ENCODE measurements at places on chromosomes 11 and 22. TPM values are rescaled to one million over a fixed set of nuclear protein-coding genes. Genes with fewer than 3 reads are reported as not detected.
A peak's percentile ranks its signal among the peaks of the same experiment; 100 is the strongest.

GRCh38 chr11:84264066-84264465, 977.9 kb upstream of the CCDC90B start:
- H3K4me3 ChIP-seq, result no peak overlapping the region
- H3K4me1 ChIP-seq, result no peaks in the 10 kb centered on the region

- DNase-seq, result no peak
- H3K4me3 ChIP-seq, result no peak overlapping the region
- H3K4me1 ChIP-seq, result no peaks in the 10 kb centered on the region
- H3K36me3 ChIP-seq, result no peaks in the 10 kb centered on the region
Observed at GRCh38 chr11:129435499-129436245, 60.0 kb downstream of the BARX2 start.

DNA sequence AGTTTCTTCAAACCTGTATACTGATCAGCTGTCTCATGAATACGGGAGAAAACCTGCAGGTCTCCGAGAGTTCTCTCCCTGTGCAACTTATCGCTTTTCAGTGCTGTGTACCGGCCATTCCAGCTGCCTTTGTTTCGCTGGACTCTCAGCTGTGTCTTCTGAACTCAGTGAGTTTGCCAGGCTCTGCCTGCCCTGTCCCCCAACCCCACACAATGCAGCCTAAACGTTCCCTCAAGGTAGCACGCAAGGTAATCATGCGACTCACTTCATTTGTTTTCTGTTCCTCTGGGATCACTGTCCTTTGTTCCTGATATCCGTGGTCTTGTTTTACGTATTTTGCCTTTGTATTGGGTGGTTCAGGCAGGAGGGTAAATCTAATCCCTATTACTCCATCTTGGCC, 13.5 kb downstream of the RBM7 start:
- peak; percentile 36 for DNase-seq
- 0 out of 2 replicates have a peak overlapping the region, but pooled peaks have one; percentile 1 for H3K27ac ChIP-seq
- H3K27me3 ChIP-seq, result no peaks in the 10 kb centered on the region
- H3K36me3 ChIP-seq, result no peaks in the 10 kb centered on the region

GRCh38 chr22:32040324-32040904, 2.6 kb upstream of the SLC5A1 start:
- no peak for DNase-seq
- H3K27me3 ChIP-seq, result no peaks in the 10 kb centered on the region
- no peak overlapping the region for H3K4me3 ChIP-seq
- no peaks in the 10 kb centered on the region for H3K36me3 ChIP-seq

DNA sequence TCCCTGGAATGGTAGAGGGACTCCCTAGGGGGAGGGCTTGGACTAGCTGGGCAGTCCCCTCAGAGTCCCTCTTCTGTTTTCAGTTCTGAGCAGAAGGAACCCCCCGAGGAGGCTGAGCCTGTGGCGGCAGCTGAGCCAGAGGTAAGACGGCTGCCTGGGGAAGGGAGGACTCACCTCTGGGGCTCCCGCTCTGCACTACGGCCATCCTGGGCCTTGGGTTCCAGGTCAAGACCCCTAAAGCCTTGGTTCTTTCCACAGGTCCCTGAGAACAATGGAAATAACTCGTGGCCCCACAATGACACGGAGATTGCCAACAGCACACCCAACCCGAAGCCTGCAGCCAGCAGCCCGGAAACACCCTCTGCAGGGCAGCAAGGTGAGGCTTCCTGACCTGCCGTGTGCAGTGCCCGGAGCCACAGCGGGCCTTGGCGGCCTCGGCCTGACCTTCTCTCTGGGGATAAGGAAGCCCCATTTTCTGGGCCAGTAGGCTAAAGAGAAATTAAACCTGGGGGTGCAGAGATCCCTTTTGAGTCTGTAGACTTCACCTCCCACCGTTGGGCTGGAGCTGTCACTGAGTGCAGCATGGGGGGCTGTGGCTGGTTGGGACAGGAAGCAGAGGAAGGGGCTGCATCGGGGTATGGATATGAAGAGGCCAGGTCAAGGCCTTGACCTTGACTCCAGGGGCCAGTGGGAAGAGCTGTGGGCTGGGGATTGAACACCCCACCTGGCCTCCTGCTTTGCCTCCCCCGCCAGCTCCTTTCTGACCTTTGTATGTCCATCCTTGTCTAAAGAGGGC, 15.0 kb downstream of the INCENP start:
- H3K4me1 ChIP-seq, result no peaks in the 10 kb centered on the region
- H3K36me3 ChIP-seq, result peaks cover 7% of the 10 kb centered on the region
- no peak for DNase-seq
- no peak overlapping the region for H3K27ac ChIP-seq
- no peaks in the 10 kb centered on the region for H3K27me3 ChIP-seq

- no peak overlapping the region for H3K4me3 ChIP-seq
- DNase-seq, result no peak
- H3K27ac ChIP-seq, result no peak overlapping the region
- H3K4me1 ChIP-seq, result no peaks in the 10 kb centered on the region
- peaks cover 5% of the 10 kb centered on the region for H3K36me3 ChIP-seq
- H3K27me3 ChIP-seq, result no peaks in the 10 kb centered on the region
Observed at GRCh38 chr11:71474771-71475483, 21.9 kb downstream of the NADSYN1 start.

DNA sequence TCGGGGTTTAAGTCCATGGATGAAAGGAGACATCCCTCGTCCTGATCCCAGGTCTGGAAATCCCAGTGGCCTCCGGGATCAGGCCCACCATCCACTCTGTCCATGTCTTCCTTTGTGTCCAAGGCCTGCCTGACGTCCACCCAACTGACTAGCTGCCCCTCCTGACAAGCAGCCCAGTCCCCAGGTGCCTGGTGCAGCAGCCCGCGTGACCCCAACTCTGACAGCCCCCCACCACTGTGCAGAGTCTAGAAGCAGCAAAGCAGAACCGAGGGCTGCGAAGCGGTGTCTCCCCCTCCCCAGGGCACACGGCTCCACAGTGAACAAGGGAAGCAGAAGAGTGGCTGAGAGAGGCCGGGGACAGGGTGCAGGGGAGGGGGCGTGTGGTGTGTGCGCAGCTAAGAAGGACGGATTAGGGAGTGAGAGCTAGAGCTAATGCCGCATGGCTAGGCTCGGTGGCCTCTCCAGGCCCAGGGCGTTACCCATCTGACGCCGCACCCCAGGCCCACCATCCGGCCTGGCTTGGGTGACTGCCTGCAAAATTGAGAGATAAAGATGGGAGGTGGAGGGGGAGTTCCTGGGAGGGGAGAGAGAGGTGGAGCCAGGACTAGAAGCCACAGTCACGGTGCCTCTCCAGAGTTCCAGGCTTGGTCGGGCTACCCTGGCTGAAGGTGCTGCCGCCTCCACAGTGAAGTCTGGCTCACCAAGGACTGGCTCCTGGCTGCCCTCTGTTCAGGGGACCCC, 16.6 kb upstream of the BAIAP2L2 start:
- no peak for DNase-seq
- H3K4me3 ChIP-seq, result no peak overlapping the region
- H3K27ac ChIP-seq, result no peak overlapping the region
- no peaks in the 10 kb centered on the region for H3K36me3 ChIP-seq
- H3K4me1 ChIP-seq, result no peaks in the 10 kb centered on the region

GRCh38 chr11:14237444-14237961, 121.5 kb downstream of the RRAS2 start:
- no peak overlapping the region for H3K27ac ChIP-seq
- H3K27me3 ChIP-seq, result no peaks in the 10 kb centered on the region
- peaks cover 1% of the 10 kb centered on the region for H3K4me1 ChIP-seq

- no peaks in the 10 kb centered on the region for H3K36me3 ChIP-seq
- peak within 1 kb of the TSS; percentile 37 for H3K4me3 ChIP-seq
- H3K27ac ChIP-seq, result no peak within 1 kb of the TSS
Observed at GRCh38 chr11:111911563-111912401, at the start of gene CRYAB. Gene CRYAB, minus strand, starts transcription at chr11:111911770. Its CDS starts 46 bp downstream, at chr11:111911724.

GRCh38 chr11:15940462-15941205, 415.7 kb downstream of the SOX6 start:
- H3K4me3 ChIP-seq, result no peak overlapping the region
- H3K36me3 ChIP-seq, result no peaks in the 10 kb centered on the region
- DNase-seq, result no peak
- H3K27me3 ChIP-seq, result peaks cover 16% of the 10 kb centered on the region
- no peak overlapping the region for H3K27ac ChIP-seq

- peaks cover 17% of the 10 kb centered on the region for H3K4me1 ChIP-seq
- no peaks in the 10 kb centered on the region for H3K36me3 ChIP-seq
- no peak overlapping the region for H3K27ac ChIP-seq
- H3K4me3 ChIP-seq, result peak overlapping the region; percentile 74
Observed at GRCh38 chr11:68842427-68843051, 823 bp upstream of the CPT1A start.

ASPHD2 gene
- total RNA-seq, result 10.0 TPM

CASTOR1 gene
- total RNA-seq, result 23.2 TPM

Data from GM23338 (cell line).